Heart right ventricle (tissue), 16 donors: ENCODE measurements at places on chromosomes 2 and 18. TPM values are rescaled to one million over a fixed set of nuclear protein-coding genes. Genes with fewer than 3 reads are reported as not detected.

- no peak overlapping the region for H3K27ac ChIP-seq
- H3K4me1 ChIP-seq: no peaks in the 10 kb centered on the region
- DNase-seq: peak; percentile 66
These were observed 96.0 kb upstream of the TTC39C start for GRCh38 chr18:23918395-23919032.

DNA sequence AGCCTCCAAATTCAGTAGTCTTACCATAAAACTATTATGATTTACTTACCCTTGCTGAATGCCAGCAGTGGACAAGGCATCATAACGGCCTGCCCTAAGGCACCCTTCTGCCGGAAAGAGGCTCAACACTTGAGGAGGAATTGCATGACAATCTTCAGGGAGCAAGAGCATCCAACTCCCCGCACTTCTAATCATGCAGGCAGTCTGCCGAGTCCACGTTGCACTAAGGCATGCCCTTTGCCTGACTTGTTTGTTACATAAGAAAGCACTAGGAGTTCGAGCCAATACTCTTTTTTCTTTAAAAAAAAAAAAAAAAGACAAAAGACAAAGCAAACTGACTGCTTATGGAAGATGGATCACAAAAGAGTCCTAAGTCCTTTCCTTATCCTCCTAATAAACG, 17.9 kb upstream of the SPTBN1 start:
- H3K27me3 ChIP-seq: no peaks in the 10 kb centered on the region
- H3K36me3 ChIP-seq: no peaks in the 10 kb centered on the region
- peaks cover 43% of the 10 kb centered on the region for H3K4me1 ChIP-seq
- DNase-seq: peak; percentile 60

DNA sequence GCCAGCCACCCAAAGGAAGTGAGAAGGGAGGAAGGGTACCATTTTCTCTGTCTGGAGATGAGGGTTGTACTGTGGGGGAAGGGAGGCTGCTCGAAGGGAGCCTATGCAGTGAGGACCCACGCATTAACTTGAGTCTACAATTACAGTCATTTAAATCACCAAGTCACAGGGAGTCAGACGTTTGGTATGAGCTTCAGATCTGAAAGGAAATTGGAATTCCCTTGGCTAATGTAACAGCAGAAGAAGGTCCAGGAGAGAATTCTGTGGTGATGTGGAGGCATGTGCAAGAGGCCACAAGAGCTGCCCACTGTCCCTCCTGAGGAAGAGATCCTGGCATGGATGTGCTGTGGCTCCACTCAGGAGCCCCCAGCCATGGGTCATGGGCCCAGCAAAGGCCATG, 22.5 kb downstream of the DAPL1 start:
- no peaks in the 10 kb centered on the region for H3K27me3 ChIP-seq
- H3K4me1 ChIP-seq: no peaks in the 10 kb centered on the region
- H3K27ac ChIP-seq: no peak overlapping the region
- no peak for DNase-seq

GRCh38 chr2:160367887-160368286, 125.7 kb downstream of the RBMS1 start:
- no peak overlapping the region for H3K4me3 ChIP-seq
- peak overlapping the region; percentile 86 for H3K27ac ChIP-seq
- no peak for DNase-seq
- peaks cover 17% of the 10 kb centered on the region for H3K36me3 ChIP-seq
- peaks cover 98% of the 10 kb centered on the region for H3K4me1 ChIP-seq

DNA sequence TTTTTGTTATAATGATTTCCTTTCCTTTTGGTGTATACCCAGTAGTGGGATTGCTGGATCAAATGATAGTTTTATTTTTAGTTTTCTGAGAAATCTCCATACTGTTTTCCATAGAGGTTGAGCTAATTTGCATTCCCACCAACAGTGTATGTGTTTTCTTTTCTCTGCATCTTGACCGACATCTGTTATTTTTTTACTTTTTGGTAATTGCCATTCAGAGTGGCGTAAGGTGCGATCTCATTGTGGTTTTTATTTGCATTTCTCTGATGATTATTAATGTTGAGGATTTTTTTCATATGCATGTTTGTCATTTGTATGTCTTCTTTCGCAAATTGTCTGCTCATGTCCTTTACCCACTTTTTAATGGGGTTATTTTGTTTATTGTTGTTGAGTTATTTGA, 58.1 kb downstream of the ARHGAP25 start:
- H3K27me3 ChIP-seq: no peaks in the 10 kb centered on the region
- H3K4me1 ChIP-seq: peaks cover 8% of the 10 kb centered on the region
- H3K4me3 ChIP-seq: no peak overlapping the region
- no peaks in the 10 kb centered on the region for H3K36me3 ChIP-seq

DNA sequence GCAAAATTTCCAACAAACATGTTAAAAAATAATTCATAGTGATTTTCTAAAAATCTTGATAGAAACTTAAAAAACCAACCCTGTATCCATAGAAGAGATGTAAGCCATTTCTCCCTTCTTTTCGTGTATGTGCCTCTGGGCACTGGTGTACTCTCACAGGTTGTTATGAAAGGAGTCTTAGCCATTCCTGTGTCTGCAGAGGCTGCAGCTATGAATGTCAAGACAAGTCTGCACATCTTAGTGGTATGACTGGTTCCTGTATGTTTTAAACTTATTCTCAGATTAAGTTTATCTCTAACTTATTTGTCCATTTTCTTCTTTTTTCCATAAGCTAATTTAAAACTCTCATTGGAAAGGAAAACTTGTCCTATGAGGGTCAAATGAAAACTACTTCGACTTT, 84.0 kb downstream of the DPP4 start:
- H3K36me3 ChIP-seq: peaks cover 5% of the 10 kb centered on the region
- no peak overlapping the region for H3K27ac ChIP-seq
- no peaks in the 10 kb centered on the region for H3K27me3 ChIP-seq
- no peak for DNase-seq
- H3K4me1 ChIP-seq: no peaks in the 10 kb centered on the region
- no peak overlapping the region for H3K4me3 ChIP-seq

GRCh38 chr2:114368705-114369104, 73.7 kb upstream of the DPP10 start:
- H3K27me3 ChIP-seq: no peaks in the 10 kb centered on the region
- H3K27ac ChIP-seq: no peak overlapping the region
- H3K4me3 ChIP-seq: no peak overlapping the region
- no peak for DNase-seq
- H3K4me1 ChIP-seq: no peaks in the 10 kb centered on the region
- H3K36me3 ChIP-seq: no peaks in the 10 kb centered on the region

GRCh38 chr2:65790676-65790935, 358.2 kb upstream of the SPRED2 start:
- DNase-seq: no peak
- H3K27me3 ChIP-seq: no peaks in the 10 kb centered on the region
- H3K36me3 ChIP-seq: no peaks in the 10 kb centered on the region
- H3K27ac ChIP-seq: no peak overlapping the region

- DNase-seq: no peak
- no peaks in the 10 kb centered on the region for H3K36me3 ChIP-seq
- no peaks in the 10 kb centered on the region for H3K4me1 ChIP-seq
- H3K4me3 ChIP-seq: no peak overlapping the region
- H3K27me3 ChIP-seq: no peaks in the 10 kb centered on the region
These were observed 616.0 kb downstream of the NUP35 start for GRCh38 chr2:183740241-183740640.

DNA sequence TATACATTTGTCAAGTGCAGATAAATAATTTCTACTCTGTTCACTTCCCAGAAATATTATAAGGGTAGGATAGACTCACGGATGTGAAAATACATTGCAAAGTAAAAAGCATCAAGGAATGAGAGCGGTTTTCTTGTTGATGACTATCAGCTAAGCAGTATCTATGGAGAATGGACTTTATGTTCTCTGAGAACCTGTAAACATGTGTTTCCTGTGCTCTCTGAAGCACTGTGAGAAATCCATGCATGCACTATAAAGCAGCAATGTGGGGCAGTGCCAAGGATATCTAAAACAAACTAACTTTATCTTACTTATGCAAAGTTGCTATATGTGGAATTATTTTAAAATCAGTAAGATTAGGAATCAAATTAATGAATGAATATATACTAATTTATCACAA, 4.4 kb upstream of the SIGLEC15 start:
- no peaks in the 10 kb centered on the region for H3K36me3 ChIP-seq
- H3K27ac ChIP-seq: no peak overlapping the region
- no peak for DNase-seq
- H3K27me3 ChIP-seq: no peaks in the 10 kb centered on the region
- H3K4me1 ChIP-seq: no peaks in the 10 kb centered on the region

- H3K27me3 ChIP-seq: no peaks in the 10 kb centered on the region
- no peak for DNase-seq
- no peak overlapping the region for H3K4me3 ChIP-seq
- H3K4me1 ChIP-seq: no peaks in the 10 kb centered on the region
- no peaks in the 10 kb centered on the region for H3K36me3 ChIP-seq
- no peak overlapping the region for H3K27ac ChIP-seq
These were observed 199.6 kb downstream of the FBXO15 start for GRCh38 chr18:73948084-73948483.

- H3K27me3 ChIP-seq: no peaks in the 10 kb centered on the region
- no peak overlapping the region for H3K4me3 ChIP-seq
- H3K4me1 ChIP-seq: no peaks in the 10 kb centered on the region
- no peak overlapping the region for H3K27ac ChIP-seq
- no peaks in the 10 kb centered on the region for H3K36me3 ChIP-seq
These were observed 17.8 kb upstream of the RBBP8 start for GRCh38 chr18:22915337-22915736.

DNA sequence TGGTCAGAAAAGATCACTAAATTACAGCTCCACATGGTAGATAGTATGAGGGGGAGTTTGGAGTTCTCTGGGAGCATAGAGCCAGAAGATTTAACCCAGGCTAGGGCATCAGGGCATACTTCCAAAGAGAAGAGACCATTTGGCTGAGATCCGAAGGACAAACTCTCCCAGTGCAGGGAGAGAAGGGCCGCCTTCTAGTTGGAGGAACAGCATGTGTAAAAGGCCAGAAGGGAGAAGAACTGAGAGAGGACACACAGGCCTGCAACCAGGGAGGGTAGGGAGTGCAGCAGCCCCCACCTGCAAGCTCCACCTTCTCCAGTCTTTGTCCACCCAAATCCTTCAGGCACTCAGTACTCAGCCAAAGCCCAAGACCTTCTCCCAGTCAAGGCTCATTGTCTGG, 182.0 kb downstream of the GFPT1 start:
- H3K4me1 ChIP-seq: peaks cover 2% of the 10 kb centered on the region
- peak overlapping the region; percentile 16 for H3K27ac ChIP-seq
- DNase-seq: no peak
- no peak overlapping the region for H3K4me3 ChIP-seq

DNA sequence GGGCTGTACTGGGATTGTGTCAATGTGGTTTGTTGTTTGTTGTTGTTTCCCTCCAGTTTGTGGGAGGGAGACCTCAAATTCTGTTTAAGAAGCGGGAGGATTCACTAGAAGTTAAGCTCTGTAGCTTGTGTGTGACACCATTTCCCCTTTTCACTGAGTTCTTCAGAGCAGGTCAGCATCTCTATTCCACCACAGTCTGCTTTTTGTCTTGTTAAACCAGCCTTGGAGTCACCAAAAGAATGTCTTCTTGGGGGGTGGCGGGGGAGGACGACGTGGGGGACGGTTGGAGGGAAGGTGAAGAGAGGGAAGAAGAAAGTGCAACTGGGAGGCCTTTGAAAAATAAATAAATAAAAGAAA, 2.3 kb upstream of the BCL11A start:
- no peaks in the 10 kb centered on the region for H3K27me3 ChIP-seq
- no peaks in the 10 kb centered on the region for H3K36me3 ChIP-seq
- peak overlapping the region; percentile 64 for H3K4me3 ChIP-seq
- no peak overlapping the region for H3K27ac ChIP-seq
- peaks cover 44% of the 10 kb centered on the region for H3K4me1 ChIP-seq
- no peak for DNase-seq

GRCh38 chr2:37573451-37574388, 97.7 kb downstream of the CDC42EP3 start:
- H3K4me3 ChIP-seq: no peak overlapping the region
- no peaks in the 10 kb centered on the region for H3K36me3 ChIP-seq
- no peak for DNase-seq
- no peaks in the 10 kb centered on the region for H3K4me1 ChIP-seq
- H3K27ac ChIP-seq: no peak overlapping the region

GRCh38 chr2:100799686-100800085, 20.3 kb upstream of the NPAS2 start:
- H3K27me3 ChIP-seq: no peaks in the 10 kb centered on the region
- no peak overlapping the region for H3K4me3 ChIP-seq
- DNase-seq: no peak
- no peaks in the 10 kb centered on the region for H3K36me3 ChIP-seq
- no peaks in the 10 kb centered on the region for H3K4me1 ChIP-seq

GRCh38 chr18:74183130-74183529, 34.8 kb downstream of the TIMM21 start:
- no peaks in the 10 kb centered on the region for H3K4me1 ChIP-seq
- no peak for DNase-seq
- no peaks in the 10 kb centered on the region for H3K36me3 ChIP-seq
- H3K27ac ChIP-seq: no peak overlapping the region

DNA sequence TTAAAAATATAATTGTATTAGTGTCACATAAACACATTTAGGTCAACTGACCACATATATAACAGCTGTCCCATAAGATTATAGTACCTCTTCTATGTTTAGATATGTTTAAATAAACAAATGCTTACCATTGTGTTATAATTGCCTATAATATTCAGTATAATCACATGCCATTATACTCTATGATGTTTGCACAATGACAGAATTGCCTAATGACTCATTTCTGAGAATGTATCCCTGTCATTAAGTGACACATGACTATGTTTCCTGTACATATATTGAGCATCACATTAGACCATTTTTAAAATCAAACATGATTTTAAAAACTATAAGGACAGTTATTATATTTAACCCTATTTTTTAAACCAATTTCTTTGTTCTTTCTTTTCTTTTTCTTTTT, 89.8 kb downstream of the HS6ST1 start:
- no peak overlapping the region for H3K4me3 ChIP-seq
- DNase-seq: no peak
- H3K27ac ChIP-seq: no peak overlapping the region
- H3K4me1 ChIP-seq: peaks cover 4% of the 10 kb centered on the region
- H3K36me3 ChIP-seq: no peaks in the 10 kb centered on the region

DNA sequence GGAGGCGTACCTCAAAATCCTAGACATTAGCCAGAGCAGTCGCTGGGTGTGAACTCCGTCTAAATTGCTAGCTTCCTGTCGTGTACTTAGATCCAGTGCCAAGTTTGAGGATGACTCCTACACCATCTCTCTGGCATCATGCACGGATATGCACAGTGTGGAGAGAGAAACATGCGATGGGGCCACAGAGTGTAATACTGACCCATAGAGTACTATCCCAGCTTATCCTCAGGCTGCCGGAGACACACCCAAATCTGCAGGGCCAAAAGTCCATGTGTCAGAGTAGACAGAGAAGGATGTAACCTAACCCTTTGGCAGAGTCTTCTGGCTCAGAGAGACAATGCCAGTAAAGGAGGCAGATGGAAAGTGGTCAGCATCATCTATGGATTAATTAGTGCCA, 84.2 kb downstream of the ARL4C start:
- no peak for DNase-seq
- peaks cover 28% of the 10 kb centered on the region for H3K27me3 ChIP-seq
- H3K36me3 ChIP-seq: no peaks in the 10 kb centered on the region
- no peak overlapping the region for H3K4me3 ChIP-seq
- no peaks in the 10 kb centered on the region for H3K4me1 ChIP-seq

DSG1 gene
- 1.0 TPM for total RNA-seq

OSR1 gene
- 13.3 TPM for total RNA-seq

CEBPZOS gene
- total RNA-seq: 54.2 TPM

C2orf92 gene
- 1.9 TPM for total RNA-seq
